ENCODE measurements at places on chromosomes 7 and 10.
A peak's percentile ranks its signal among the peaks of the same experiment; 100 is the strongest.

DNA sequence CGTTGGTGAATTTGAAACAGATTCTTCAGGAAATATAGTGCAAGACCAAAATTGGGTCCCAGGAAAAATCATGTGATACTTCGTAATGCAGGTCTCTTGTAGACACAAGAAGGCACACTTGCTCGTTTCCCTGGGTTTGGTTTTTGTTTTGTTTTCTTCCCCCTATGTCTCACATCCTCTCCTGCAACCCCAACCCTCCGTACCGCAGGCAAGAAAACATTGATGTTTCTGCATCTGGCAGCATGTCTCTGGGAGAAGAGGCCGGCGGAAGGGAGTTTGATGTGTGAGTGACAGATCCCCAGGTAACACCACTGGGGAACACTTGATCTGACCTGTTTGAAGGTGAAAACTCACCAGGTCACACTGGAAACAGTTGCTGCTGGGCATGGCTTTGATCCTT lies 718.5 kb downstream of the AUTS2 start:
- no peak for DNase-seq

- peak; percentile 46 for DNase-seq
Measured at GRCh38 chr7:120554960-120555571, 282.1 kb downstream of the KCND2 start.

DNA sequence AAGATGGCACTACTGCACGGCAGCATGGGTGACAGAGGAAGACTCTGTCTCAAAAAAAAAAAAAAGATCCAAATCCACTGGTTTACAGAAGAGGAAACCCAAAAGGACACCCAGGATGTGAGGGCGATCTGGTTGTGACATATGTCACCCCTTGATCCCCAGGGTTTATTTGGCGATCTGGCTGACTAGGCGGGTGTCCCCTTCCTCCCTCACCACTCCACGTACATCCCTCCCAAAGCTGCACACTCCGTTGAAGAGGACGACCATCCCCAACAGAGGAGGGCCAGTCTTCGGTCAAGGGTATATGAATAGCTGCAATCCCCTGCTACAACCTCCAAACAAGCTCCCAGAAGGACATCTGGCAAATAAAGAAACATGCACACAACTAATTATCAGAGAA lies 111.6 kb downstream of the HTR5A start:
- no peak for DNase-seq

DNA sequence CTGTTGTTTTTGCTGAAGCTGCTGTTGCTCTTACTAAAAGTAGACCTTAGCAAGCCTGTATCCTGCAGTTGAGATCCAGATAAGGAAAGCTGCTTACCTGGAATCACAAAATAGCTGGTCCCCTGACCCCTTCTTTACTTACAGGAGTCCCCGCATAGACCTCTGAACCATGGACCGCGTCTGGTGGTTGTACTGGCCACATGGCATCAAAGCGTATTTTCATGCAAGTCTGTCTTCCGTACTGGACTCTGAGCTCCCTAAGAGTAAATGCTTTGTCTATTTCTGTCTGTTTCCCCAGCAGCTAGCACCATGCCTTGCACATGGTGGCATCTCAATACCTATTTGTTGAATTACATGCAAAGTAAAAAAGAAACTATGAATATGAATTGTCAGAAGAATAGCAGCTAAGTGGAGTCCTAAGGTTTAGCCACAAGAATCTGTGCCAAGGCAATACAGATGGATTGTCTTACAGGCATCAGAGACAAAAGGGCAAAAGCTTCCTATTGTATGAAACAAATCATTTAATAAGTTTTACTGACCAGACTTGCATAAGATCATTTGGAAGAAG lies 159.2 kb downstream of the PAXIP1 start:
- DNase-seq = no peak

DNA sequence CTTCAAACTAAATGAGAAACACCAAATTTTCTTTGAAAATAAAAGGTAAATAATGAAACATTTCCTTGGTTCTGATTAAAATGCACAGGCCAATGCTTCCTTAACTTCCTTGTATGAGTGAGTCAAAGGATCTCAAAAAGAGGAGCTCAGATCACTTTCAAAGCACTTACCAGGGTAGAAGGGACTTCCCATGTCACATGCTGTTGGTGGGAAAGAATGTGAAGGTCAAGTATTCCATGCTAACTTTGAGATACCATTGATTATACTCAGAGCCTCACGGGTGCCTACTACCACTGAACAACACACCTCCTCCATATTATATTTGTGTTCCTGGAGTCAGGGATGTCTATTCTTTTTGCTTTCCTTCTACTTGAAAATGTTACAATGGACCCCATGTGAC lies 233.5 kb upstream of the KIAA1217 start:
- no peak for DNase-seq

DNA sequence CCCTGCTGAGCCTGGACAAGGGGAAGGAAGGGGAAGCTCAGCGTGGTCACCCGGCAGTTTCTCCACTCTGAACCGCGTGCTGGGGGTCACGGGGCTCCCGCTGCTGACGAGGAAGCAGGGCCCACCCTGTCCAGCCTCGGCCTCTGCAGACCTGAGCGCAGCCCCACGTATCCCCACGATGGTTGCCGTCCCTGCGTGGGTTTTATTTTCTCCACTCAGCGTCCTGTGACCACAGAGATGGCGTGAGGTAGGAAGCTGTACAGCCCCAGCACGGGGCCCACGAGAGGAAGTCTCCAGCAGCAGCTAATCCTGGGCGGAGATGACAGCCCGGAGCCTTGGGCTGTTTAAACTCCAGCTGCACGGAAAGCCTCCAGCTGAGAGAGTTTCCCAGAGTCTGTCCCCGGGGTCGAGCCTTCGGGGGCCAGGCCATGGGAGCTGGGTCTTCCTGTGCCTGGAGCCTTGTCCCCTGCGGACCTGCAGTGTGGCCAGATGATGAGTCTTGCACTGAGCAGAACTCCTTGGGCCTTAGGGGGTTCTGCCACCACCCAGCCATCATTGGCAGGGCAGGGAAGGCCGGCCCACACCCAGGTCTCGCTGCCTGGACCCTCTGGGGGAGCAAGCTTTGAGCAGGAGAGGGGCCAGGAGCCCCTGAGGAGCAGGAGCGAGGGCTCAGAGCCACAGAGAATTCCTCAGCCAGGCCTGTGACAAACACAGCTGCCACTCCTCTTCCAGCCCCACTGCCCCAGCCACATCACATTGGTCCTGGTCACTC lies 72.8 kb upstream of the FAM20C start:
- no peak for DNase-seq

GRCh38 chr10:8088504-8088903 lies 34.0 kb downstream of the GATA3 start:
- DNase-seq = no peak

DNA sequence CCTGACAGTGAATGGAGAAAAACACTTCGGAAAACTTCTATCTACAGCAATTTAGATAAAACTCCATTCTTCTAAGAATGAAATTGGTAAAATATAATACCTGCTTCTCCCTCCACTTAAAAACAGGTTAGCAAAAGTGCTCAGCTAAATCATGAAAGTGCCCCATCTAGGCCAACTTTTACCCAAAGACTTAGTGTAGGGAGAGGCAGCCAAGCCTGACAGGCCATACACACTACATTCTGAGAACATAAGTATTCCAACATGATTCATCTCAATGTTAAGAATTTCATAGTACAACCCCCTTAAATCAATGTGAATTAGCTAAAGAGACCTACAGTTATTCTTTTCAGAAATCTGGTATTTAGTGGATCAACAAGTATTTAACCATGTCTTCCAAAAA lies 7.2 kb downstream of the FAM3C start:
- no peak for DNase-seq

DNA sequence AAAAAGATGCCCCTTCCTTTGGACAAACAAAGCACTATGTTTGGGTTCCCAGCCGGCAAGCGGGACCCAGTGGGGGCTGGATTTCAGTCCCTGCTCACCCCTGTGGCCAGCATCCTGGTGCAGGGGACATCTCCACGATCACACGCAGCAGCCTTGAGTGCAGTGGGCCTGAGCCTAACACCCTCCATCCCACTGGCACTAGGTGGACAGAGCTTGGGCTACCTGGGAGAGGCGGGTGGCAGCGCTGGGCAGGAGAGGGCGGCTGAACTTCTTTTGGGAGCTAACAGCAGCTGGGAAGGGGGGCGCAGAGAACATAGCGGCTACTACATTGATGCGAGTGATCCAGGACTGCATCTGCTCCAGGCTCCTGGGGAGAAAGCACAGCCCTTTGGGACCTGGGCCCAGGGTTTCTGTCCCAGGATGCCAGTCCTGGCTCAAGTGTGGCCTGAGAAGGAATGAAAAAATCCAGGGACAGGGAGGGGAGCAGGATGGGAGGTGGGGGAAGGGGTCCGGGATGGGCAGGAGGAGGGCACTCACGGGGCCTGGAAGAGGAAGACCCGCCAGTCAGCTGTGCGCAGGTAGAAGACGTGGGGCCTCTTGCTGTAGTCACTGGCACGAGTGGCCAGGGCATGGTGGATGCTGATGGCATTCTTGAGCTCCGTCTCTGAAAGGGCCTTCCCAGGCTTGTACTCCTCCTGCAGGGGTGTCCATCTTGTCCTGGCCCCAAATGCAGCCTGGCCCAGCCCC lies 9.0 kb downstream of the NFKB2 start:
- DNase-seq = no peak

DNA sequence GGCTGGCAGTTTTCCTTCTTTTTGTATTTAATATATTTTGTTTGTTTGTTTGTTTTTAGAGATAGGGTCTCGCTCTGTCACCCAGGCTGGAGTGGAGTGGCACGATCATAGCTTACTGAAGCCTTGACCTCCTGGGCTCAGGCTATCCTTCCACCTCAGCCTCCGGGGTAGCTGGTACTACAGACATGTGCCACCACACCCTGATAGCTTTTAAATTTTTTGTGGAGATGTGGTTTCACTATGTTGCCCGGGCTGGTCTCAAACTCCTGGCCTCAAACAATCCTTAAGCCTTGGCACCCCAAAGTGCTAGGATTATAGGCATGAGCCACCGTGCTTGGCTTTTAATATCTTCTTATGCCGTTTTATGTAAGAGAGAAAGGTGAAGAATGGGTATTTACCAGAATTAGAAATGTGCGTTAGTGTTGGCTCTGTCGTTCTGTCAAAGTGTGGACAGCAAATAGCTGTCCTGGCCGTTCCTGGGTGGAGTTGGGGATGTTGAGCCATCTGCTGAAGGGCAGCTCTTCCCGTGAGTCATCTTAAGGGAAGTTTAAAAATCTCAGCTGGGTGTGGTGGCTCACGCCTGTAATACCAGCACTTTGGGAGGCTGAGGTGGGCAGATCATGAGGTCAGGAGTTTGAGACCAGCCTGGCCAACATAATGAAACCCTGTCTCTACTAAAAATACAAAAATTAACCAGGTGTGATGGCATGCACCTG lies 14.8 kb downstream of the OGDH start:
- DNase-seq = no peak

DNA sequence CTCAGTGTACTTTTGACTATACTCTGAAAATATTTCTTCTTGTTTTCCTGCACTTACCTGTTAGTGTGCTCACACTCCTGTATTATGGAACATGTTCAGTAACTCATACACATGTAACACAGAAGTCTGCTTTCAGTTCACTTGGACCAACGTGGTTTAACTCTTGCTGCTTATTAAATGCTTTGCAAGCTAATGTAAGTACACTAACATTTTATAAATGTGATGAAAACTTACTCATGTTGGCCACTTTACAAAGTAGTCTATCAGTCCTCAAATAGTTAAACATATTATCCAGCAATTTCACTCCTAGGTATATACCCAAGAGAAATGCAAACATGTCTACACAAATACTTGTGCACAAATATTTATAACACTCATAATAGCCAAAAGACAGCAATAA lies 98.4 kb downstream of the UBE2H start:
- no peak for DNase-seq

DNA sequence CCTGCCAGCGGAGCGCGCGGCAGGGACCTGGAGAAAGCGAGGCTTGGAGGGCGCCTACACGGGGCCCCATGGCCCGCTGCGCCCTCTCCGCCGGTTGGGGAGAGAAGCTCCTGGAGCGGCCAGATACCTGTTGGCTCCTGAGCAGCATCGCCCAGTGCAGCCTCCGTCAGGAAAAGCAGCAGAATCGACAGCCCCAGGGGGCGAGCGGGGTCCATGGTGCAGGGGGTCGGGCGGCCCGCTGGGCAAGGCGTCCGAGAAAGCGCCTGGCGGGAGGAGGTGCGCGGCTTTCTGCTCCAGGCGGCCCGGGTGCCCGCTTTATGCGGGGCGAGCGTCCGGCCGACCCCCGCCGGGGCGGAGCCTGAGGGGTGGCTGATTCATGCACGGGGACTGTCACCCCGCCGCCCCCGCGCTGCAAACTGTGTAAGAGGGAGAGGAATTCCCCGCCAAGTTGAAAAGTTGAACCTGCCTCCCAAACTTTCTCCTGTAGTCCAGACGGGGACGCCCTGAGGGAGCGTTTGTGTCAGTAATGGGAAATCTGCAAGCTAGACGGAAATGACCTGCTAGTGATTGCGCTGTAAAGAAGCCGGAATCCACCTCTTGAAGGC lies at the start of gene TFPI2:
Gene TFPI2 (minus strand): TSS at position 290 of the 605 bp plus-strand sequence. CDS start 75 bp downstream, at position 215.
- peak; percentile 6 for DNase-seq

DNA sequence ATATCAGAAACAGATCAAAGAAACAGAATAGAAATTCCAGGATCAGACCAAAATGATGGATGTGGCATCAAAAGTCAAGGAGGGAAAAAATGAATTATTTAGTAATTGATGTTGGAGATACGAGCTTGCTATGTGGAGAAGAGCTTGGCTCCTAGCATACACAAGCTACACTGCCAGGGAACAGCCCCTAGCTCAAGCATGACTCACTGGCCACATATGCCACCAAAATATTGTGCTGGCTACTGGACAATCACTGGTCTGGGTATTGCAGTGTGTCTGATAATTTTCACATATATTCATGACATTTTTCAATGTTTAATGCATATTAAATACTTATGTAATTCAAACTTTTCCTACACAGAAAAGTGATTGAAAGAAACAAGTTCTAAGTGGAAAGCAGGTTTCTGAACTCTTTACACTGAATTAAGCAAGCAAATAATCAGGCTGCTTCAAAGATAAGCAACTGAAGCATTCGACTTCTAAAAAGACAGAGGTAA lies 59.3 kb downstream of the OAT start:
- no peak for DNase-seq

GRCh38 chr7:46360811-46361210 lies 439.7 kb upstream of the IGFBP3 start:
- no peak for DNase-seq

GRCh38 chr10:27285093-27285492 lies 44.5 kb upstream of the ACBD5 start:
- no peak for DNase-seq

- no peak for DNase-seq
Measured at GRCh38 chr10:10489805-10490571, 527.7 kb upstream of the CELF2 start.

DNA sequence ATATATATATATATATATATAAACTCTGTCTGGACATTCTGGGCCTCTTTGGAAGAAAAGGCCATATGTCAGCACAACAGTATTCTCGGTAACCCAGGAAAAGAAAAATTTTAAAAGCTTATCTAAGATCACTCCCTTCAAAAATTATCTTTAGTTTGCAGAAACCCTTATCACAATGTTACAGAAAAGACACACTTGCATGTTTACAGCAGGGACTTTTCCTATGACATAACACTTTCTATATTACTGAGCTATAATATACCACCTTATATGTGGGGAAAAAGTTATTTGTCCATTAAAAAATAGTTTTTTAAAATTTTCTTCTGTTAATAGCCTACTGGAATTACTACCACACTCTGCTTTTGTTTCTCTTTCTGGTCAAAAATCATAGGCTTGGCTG lies 25.4 kb downstream of the ANKRD61 start:
- DNase-seq = no peak

Data from BE2C (cell line).